ENCODE measurements at places on chromosomes 13 and 19.

DNA sequence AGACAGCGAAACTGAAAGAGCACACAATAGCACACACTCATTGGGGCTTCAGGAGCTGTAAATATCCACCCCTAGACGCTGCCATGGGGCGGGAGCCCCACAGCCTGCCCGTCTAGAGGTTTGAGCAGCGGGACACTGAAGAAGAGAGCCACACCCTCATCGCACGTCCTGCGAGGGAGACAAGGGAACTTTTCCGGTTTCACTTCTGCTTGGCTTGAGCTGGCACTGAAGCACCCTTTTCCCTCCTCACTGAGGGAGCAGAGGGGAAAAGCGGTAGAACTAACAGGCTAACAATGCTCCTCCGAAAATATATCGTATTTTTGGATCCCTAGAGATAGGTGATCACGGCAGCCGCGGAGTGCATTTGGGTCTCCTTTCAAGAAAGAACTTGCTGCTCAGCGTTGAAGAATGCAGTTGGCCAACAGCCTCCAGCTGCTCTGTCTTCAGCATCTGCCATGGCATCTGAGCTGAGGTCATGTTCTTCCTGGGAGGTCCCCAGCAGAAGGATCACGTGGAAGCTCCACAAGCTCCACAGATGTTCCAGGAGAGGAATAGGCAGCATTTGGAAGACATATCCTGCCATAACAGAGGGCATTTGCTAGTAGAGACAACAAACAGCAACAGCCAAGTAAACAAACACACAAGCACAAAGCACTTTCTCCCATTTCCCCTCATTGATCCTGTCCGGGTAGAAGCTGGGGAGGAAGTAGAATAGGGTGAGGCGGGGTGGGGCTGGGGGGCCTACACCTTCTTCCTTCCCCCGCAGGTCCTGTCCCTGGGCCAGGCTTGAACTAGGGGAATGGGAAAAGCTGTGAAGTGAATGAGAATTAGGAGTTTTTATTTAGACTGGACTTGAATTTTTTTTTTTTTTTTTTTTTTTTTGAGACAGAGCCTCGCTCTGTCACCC is 44.8 kb upstream of the ALOX5AP start:
- no peak for DNase-seq

DNA sequence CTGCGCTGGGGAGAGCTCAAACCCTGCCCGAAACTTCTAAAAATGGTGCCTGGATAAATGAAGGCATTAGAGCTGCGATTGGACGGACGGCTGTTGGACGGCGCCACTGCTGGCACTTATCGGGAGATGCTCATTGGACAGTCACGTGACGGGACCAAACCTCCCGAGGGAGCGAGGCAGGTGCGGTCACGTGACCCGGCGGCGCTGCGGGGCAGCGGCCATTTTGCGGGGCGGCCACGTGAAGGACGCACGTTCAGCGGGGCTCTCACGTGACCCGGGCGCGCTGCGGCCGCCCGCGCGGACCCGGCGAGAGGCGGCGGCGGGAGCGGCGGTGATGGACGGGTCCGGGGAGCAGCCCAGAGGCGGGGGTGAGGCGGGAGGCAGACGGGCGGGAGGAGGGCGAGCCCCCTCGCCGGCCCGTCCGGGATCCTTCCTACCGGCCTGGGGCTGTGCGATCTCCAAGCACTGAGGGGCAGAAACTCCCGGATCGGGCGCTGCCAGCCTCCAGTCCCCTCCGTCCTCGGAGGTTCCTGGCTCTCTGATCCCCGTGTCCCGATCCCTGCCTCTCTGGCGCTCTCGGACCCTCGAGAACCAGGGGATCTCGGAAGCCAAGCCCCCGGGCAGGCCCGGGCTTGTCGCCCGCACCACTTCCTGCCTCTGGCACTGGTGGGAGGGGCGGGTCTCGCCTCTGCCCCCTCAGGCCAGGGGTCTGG is at the start of gene BAX:
Gene BAX, plus strand, starts transcription at position 281 of the 713 bp plus-strand sequence. Its CDS starts 54 bp downstream, at position 335.
- DNase-seq = peak; percentile 98

DNA sequence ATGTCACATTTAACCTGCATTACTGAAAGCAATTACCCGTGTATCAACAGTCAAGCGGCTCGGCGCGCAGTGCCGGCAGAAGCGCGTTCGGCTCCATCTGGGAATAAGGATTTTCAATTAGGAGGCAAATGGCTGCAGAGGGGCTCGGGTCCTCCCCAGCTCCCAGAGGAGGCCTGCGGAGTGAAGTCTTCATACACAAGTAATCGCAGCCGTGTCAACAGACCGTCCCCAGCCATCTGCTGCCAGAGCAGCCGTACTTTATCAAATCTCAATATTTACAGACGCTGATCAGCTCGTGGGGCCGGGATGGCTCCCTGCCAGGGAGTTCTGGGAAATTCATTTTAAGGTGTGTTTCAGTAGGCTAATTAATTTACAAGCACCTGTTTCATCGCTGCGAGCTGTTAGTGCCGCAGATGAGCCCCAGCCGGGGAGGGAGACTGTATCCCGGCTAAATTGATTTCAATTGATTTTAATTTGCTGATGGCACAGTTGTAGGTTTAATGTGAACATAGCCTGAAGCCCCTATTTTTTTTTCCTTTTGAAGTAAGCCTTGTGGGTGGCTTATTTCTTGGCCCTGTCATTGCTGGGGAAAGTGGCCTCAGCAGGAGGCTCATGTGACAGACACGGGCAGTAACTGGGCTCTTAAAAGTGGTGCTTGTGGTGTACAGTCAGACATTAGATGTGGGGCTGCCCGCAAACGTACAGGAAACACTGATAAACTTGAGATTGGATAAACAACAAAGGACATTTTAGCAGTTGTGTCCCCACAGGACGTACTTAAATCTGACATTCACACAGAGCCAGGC is 252.7 kb downstream of the TEX29 start:
- DNase-seq = no peak

GRCh38 chr19:6260912-6261650 is 18.7 kb downstream of the MLLT1 start:
- no peak for DNase-seq

DNA sequence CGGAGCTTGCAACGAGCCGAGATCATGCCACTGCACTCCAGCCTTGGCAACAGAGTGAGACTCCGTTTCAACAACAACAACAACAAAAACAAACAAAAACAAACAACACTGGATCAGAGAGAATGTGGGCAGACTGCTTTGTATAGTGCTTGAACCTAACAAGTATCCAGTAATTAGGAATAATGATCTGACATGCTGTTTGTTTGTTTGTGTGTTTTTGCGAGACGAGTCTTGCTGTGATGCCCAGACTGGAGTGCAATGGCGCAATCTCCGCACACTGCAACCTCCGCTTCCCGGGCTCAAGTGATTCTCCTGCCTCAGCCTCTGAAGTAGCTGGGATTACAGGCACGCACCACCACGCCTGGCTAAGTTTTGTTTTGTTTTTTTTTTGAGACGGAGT is 14.0 kb downstream of the SAE1 start:
- no peak for DNase-seq
